ENCODE measurements at places on chromosomes 13 and 19.

- no peak for DNase-seq
Measured at GRCh38 chr13:27079421-27079958, 92.1 kb downstream of the USP12 start.

DNA sequence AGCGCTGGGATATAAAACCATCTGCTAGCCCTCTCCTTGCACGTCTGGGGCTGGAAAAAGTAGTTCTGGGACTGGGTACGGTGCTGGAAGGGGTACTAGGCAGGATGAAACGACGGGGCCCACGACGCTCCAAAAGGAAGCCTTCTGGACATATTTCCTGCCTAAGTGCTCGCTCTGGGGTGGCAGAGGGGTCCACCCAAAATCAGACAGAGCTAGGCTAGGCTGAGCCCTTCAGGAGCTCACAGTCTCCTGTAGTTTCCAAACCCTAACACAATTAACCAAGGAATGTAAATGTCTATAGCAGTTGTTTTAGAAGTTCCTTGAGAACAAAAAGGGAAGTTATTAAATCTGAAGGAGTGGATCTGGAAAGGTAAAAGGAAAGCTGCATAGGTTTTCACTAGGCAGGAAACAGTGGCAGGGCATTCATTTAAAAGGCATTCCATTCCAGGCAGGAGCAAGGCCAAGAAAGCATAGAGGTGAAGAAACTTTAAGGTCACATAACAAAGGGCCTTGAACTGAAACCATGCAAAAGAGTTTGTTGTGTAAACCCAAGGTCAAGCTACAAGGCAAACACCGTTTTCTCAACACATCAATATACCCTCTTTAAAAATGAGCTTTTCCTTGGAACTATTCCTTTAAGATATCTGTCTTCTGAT, 634 bp upstream of the DIAPH3 start:
- DNase-seq: peak; percentile 20

DNA sequence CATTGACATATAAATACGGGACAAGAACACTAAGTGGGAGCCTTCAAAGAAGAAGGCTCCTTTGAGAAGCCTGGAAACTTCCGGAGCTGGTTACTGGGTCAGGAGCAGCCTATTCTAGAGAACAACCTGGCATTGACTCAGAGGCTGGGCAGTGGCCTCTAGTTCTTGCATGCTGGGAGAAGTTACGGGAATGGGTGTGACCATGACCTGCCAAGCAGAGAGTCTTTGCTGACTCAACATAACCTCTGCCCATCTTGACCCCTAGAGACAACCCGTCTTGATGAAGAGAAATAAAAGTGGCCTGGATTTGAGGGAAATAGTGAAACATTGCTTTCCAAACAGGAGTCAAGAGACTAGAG, 21.0 kb downstream of the STARD13 start:
- DNase-seq: no peak

DNA sequence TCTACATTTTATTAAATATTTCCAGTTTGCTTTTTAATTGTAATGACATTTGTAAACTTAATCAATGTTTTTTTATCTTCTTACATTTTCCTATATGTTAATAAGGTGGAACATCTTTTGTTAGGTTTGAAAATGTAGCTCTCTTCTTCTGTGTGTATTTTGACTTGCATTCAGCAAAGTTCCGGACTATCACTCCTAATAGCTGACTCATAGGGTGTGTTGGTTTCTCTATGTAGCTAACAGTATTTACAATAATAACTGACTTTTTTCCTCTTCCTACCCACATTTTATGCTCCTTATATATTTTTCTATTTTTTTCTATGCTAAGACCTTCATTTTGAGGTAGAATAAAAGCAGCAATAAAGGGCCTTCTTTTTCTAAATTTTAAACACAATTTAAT, 28.1 kb downstream of the MYO16 start:
- peak; percentile 2 for DNase-seq

DNA sequence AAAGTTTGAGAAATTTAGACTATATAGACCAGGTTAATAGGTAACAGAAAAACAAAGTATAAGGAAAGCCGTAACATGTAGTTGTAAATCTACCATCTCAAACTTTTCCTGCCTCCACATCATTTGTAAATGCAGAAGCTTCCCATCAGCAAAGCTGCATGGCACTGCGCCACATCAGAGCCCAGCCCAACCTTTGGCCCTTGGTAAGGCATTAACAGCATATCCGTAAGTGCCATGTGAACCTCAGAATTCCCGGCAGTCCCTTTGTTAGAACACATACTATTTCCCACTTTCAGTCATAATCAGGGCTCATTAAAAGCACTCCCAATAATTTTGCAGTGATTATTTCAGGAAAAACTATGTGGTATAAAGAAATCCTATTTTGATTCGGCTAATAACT, 51.6 kb downstream of the MPHOSPH8 start:
- no peak for DNase-seq

DNA sequence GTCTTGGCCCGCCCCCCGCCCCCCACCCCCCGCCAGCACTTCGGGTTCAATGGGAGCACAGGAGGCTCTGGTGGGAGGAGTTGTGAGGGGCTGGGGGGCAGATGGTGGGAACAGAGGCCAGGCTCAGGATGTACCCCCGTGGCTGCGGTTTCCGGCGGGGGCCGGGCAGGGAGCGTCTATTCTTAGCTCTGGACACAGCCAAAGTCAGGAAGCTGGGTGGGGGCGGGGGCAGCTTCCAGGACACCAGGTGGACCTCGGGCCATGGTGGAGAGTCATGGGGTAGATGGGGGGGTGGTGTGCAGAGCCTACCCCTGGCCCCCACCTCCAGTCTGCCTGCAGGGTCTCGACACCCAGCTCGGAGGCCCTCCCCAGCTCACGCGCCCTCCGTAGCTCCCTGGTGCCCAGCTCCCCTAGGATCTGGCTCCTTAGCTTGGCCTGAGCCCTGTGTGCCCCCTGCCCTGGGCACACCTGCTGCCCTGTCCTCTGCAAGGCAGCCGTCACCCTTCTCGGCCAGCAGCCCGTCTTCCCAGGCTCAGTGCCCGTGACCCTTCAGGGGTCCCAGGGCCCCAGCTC, 2.2 kb upstream of the TBXA2R start:
- DNase-seq: no peak

DNA sequence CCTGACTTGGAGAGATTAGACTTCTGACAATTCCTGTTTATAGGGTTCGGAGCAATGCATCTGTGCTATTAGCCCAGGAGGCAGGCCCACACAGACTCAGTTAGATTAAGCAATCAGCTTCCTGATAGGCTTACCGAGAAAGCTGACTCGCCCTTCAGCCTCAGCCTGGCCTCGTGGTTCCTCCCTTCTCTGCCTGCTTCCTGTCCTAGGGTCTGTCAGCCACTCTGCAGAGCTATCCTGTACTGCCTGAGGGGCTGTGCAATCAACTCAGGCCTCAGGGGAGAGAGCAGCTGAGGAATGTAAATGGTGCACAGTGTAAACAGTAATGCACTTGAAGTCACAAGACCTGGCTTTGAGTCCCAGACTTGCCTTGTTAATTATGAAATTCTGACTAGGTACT, 30.7 kb downstream of the HTR2A start:
- DNase-seq: peak; percentile 72

DNA sequence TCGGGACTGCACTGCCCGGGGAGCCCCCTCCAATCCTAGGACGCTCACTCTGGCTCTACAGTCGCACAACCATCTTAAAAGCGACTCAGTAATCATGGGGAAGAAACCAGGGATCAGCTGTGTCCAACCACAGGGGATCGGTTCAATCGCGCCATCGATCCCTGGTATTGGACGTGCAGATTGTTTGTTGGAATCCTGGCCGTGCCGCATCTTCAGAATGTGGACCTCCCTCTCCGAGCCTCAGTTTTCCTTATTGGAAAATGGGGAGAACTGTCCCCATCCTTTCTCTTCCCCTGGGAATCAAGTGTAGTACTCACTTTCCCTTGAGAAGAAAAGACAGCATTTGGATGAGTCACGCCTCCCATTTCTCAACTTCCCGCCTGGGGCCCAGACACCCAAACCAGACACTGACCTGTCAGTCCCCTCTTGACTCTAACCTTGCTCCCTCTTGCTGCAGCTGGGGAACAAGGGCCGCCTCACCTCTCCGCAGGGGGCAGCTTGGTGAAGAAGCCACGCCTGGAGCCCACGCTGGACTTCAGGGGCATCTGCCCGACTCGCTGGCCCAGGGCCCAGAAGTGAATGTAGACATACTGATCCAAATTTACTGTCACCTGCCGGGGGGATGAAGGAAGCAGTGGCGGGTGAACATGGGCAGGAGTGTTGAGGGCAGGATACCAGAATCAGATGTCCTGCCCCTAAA, 17.6 kb downstream of the EMP3 start:
- DNase-seq: peak; percentile 81

GRCh38 chr19:39820696-39821095, 13.3 kb downstream of the DYRK1B start:
- DNase-seq: no peak

DNA sequence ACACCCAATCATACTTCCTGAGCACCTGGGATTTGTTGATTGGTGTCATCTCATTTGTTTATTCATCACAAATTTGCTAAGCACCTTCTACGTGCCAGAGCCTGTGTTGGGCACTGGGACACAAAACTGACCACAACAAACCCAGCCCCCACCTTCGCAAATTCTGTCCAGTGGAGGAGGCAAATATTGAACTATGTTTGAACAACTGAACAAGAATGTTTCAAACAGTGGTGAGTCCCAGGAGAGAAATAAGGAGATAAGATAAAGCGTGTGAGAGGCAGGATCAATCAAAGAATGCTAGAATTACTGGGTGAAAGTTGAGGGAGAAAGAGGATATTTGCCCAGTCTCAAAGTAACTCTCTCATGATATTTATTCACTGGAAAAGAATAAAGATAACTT, 8.7 kb downstream of the ZNRF4 start:
- no peak for DNase-seq

DNA sequence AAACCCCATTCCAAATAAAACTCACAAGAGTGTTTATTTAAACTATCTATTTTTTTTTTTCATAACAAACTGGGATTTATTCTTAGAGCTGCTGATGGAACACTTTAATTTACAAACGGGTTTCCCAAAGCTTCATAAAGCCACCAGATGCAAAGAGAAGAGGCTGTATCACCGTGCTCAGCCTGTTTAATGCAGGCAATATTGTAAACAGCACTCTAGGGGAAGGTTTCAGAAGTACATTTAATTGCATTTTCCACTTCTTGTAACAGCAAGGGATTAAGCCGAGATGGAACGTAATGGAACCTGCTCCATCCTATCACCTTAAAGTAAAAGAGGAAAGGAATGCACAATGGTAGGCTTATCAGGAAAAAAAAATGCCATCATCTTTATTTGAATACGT, 550.6 kb upstream of the ARGLU1 start:
- no peak for DNase-seq

DNA sequence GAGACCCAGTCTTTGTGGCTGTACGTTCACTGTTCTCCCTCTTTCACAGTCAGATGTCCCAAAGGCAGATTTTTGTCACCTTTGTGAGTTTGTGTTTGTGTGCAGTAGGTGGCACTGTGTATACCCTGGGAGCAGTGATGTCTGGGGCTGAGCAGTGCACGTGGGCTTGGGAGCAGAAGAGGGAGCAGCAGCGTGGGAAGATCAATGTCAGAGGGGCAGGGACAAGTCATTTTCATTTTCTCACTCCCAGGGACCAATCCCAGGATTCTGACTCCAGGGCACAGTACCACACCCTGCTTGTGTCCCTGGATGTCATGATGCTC, 2.0 kb upstream of the PSG6 start:
- DNase-seq: no peak

DNA sequence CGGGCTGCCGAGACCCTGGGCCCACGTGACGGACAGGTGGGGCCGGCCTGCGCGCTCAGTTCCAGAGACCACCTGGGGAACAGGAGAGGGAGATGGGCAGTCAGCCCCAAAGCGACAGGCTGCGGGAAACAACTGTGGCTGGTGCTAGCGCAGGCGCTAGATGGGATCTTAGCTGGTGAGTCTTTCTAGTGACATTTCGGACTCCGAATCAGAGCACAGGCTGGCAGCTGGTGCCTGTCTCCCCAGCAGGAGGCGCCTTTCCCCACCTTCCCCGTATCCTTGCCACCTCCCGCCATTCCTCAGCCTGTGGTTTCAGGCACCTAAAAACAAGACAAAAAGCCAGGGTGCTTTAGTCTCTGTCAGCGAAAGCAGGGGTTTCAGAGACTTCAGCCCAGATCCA, 19.4 kb upstream of the RANBP3 start:
- DNase-seq: no peak

DNA sequence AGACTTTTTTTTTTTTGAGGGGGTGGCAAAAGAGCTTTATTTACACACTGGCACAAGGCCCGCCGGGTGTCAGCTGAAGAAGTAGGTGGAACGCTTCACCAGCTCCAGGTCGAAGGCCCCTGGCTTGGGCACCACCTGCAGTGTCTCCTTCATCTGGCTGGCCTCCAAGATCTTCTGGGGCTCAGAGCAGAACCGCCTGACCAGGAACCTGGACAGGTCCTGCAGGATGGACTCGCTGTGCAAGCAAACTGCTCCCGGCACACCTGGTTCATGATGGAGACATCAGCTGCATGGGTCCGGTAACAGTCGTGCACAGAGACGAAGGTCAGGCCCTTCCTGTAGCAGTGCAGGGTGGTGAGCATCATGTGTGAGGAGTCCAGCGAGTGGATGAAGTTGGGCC, 4.4 kb upstream of the CYP4F2 start:
- DNase-seq: no peak

DNA sequence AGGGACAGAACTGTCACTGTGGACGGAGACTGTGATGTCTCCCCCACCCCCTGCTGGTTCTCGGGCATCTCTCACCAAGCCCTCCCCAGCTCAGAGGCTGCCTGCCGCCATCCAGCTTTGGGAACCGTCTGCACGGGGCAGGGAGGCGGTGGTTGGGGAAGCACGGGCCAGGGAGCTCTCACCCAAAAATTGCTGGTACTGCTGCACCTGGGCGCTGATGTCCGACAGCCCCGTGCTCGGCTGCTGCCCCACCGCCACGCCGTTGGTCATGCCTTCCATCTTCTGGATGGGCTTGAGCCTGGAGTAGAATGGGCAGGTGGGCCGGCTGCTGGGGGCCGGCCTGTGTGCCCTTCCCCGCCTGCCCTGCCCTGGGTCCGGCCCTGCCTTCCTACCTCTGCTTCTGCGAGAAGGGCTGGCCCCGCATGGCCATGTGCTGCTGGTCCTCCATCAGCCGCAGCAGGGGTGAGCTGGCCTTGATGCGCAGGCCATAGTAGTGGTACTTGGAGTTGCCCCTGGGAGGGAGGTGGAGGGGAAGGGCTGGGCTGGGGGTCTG, 16.1 kb downstream of the DCAF15 start:
- DNase-seq: no peak

- DNase-seq: no peak
Measured at GRCh38 chr13:106696719-106697118, 128.8 kb upstream of the ARGLU1 start.
